ENCODE measurements at places on chromosomes 1 and 21.

GRCh38 chr1:168301664-168302320, 21.1 kb downstream of the TBX19 start:
- peak; percentile 16 for DNase-seq

DNA sequence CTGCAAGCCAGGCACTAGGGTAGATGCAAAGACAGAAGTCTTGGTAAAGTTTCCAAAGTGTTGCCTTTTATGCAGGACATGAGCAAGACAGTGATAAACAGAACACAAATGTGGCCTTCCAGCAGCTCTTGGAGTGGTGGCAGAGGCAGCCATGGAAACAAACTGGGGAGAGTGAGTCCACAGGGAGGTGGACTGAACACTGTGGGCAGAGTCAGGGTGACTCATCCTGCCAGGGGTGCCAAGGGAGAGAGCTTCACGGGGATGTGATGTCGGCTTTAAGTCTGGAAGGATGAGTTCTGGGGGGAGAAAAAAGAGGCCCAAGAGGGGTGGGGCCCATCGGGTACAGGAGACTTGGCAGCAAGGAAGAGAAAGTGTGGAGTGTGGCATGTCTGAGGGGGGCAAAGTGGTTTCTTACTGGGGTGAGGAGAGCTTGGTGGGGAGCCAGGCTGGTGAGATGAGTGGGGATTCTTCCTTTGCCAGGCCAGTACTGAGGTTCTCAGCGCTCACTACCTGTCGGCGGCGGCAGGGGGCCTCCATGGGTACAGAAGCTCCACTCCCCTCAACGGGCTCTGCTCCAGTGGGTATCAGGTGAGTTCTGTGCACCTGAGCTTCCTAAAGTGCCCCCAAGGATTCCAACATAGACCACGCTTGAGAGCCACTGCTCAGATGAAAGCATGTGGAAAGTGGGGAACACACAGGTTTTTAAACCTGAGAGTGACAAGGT, 41.8 kb downstream of the KIAA0040 start:
- DNase-seq = no peak

DNA sequence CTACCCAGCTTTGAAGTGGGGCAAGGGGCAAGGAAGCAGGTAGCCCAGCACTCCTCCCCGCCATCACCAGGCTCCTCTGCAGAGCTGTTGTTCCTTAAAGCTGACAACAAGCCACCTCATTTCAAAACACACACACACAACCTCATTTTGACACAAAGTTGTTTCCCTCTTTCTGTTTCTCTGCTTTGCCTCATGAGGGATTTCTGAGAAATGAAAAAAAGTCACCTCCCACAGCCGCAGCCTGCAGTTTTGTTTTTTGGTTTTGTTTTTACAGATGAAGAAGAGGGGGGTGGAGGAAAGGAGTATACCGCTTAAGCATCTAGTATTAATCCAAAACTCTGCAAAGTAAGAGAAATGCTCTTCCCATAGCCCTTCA, 12.1 kb downstream of the MCL1 start:
- DNase-seq = no peak

GRCh38 chr1:226443439-226443838, 35.5 kb upstream of the PARP1 start:
- no peak for DNase-seq

GRCh38 chr1:234538062-234538731, 59.2 kb upstream of the TARBP1 start:
- DNase-seq = peak; percentile 68
